ENCODE measurements at places on chromosomes 2 and 18.

DNA sequence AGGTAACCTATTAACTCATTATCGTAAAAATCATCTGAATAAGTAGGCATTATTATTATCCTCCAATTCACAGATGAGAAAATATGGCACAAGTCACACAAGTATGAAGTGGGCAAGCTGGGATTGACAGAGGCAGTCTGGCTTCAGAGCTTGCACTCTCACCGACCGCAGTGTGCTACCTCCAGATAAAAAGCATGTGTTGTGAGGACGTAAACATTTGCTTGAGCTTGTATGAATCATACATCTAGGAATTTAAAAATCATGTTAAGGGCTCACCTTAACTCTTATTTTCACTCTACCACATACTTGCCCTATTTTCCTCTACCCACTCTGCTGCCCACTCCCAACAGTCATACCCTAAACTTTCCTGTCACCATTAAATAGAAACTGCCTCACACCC lies 65.3 kb upstream of the AMMECR1L start:
- no peak overlapping the region for H3K27ac ChIP-seq
- no peaks in the 10 kb centered on the region for H3K27me3 ChIP-seq
- DNase-seq: peak; percentile 55
- no peaks in the 10 kb centered on the region for H3K4me1 ChIP-seq
- H3K36me3 ChIP-seq: peaks cover 34% of the 10 kb centered on the region

DNA sequence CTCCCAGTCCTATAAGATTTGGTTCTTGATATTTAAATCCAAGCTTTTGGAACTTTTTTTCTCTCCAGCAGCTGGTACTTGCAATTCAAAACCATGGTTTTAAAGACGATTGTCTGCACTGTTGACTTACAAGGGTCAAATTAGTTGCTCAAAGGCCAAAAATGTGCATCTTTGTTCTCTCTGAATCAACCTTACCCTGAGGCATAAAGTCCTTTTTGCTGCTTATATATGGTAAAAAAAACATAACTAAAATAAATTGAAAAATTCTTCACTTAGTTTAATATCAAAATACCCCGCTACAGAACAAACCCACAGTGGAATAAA lies 592.7 kb downstream of the XIRP2 start:
- no peaks in the 10 kb centered on the region for H3K36me3 ChIP-seq
- no peak for DNase-seq
- H3K4me3 ChIP-seq: no peak overlapping the region
- peaks cover 10% of the 10 kb centered on the region for H3K4me1 ChIP-seq
- H3K27me3 ChIP-seq: no peaks in the 10 kb centered on the region

- H3K27me3 ChIP-seq: no peaks in the 10 kb centered on the region
- H3K27ac ChIP-seq: no peak overlapping the region
- no peak overlapping the region for H3K4me3 ChIP-seq
- peaks cover 11% of the 10 kb centered on the region for H3K4me1 ChIP-seq
- peak; percentile 39 for DNase-seq
These were observed 49.5 kb downstream of the KCNE4 start for GRCh38 chr2:223101340-223102039.

DNA sequence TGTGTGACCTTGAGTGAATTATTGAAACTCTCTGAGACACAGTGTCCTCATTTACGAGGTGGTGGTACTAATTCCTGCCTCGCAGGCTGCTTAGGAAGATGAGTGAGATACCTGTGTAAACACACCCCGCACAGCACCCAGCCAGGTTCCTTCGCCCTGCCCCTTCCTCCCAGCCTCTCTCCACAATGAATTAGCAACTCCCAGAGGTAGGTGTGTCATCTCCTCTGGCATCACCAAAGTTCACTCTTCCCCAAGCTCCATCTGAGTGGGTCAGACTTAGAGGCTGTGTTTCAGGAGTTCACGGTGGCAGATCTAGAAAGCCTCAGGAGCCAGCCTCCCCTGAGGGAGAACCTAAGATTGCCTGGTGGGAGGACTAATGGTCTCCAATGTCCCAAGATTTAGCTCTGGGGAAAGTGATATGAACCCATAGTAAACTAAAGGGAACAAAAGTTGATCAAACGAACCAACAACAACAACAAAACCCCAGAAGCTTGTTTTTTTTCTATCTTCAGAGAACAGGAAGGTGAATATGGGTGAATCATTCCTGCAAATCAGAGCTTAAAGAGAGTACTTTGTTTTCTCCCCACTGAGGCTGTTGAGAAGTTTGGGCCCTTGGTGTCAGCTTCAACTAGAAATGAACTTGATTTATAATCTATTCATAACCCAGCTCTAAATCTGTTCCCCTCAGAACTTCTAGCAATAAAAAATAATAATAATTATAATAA lies 44.4 kb upstream of the NRP2 start:
- no peak for DNase-seq
- no peaks in the 10 kb centered on the region for H3K36me3 ChIP-seq
- H3K4me1 ChIP-seq: no peaks in the 10 kb centered on the region
- H3K27me3 ChIP-seq: no peaks in the 10 kb centered on the region
- H3K27ac ChIP-seq: no peak overlapping the region

GRCh38 chr2:98508709-98509066 lies 64.0 kb downstream of the INPP4A start:
- peak; percentile 74 for DNase-seq
- H3K4me1 ChIP-seq: peaks cover 9% of the 10 kb centered on the region
- no peaks in the 10 kb centered on the region for H3K36me3 ChIP-seq
- H3K27me3 ChIP-seq: no peaks in the 10 kb centered on the region
- no peak overlapping the region for H3K27ac ChIP-seq

DNA sequence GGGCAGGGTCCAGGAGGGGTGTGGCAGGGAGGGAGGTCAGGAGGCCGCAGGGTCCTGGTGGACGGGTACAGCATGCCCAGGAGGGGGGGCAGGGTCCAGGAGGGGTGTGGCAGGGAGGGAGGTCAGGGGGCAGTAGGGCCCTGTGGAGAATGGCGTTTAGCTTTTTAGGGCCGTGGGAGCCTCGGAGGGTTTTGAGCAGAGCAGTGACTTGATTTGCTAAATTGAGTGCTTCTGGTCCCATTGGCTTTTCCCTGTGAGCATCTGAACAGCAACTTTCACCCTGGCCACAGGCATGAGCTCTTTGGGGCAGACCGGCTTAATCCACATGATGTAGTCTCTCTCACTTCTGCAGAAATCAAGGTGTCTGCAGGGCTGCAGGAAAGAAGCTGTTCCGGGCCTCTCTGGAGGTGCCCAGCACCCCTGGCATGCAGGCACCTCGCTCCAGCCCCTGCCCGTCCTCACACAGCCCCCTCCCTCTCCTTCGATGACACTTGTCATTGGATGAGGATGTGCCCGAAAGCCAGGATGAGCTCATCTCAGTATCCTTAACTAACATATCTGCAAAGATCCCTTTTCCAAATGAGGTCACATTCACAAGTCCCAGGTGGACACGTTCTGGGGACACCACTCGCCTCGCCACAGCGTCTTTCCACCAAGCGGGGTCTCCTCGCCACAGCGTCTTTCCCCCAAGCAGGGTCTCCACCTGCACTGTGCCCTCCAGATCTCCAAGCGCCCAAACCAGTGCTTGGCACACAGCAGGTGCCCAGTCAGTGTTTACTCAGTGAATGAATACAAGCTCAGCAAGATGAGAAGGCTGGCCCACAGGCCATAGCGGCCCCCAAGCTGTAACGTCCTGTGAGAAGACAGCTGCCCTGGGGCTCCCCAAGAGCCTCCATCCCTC lies 94.0 kb downstream of the NDUFA10 start:
- no peaks in the 10 kb centered on the region for H3K4me1 ChIP-seq
- H3K27me3 ChIP-seq: no peaks in the 10 kb centered on the region
- H3K4me3 ChIP-seq: no peak overlapping the region
- H3K36me3 ChIP-seq: no peaks in the 10 kb centered on the region

DNA sequence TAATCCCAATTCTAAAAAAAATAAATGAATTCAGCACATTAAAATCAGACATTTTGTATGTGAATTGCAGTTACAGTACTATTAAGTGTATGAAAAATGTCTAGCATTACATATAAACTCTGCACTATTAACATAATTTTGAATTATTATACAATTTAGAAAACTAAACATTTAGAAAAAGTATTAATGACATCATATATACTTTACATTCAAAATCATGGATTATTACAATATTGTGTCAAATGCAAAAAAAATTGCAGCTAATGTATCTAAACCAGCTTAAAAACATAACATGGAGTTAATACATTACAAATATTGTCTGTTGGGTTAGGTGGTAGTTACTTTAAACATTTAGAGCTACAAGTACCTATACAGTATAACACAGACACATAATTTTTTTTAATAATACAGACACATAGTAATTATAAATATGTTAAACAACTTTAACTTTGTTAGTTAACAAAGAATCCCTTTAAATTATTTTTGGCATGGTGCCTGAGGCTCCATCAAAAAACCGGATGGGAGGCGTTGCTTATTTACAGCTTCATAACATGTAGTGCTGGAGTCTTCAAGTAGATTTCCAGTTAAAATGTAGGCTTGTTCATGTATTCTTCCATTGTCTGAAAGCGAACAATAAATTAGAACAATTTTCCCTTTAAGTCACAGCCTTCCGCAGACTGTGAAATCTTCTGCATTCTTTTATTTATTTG lies 79.1 kb downstream of the AP1S3 start:
- H3K4me1 ChIP-seq: peaks cover 10% of the 10 kb centered on the region
- H3K36me3 ChIP-seq: no peaks in the 10 kb centered on the region
- no peak overlapping the region for H3K27ac ChIP-seq

DNA sequence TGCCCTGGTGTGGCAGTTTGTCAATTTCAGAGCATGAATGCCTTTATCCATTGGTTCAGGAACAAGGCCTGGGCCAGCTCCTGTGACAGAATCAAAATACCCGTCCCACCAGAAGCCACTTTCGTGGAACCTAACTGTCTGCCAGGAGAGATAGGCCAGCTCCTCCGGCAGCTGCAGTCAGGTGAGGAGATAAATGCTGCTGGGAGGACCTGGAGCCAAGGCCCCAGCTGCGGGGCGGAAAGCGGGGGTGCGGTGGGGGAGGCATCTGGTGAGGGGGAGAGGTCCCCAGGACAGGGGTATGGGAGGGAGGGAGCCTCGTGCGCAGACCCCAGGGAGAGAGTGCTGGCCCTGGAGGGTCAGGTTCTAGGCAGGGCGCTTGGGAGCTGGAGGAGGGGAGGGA lies 4.4 kb upstream of the ASB1 start:
- no peaks in the 10 kb centered on the region for H3K27me3 ChIP-seq
- DNase-seq: no peak
- H3K27ac ChIP-seq: no peak overlapping the region
- H3K4me3 ChIP-seq: no peak overlapping the region

DNA sequence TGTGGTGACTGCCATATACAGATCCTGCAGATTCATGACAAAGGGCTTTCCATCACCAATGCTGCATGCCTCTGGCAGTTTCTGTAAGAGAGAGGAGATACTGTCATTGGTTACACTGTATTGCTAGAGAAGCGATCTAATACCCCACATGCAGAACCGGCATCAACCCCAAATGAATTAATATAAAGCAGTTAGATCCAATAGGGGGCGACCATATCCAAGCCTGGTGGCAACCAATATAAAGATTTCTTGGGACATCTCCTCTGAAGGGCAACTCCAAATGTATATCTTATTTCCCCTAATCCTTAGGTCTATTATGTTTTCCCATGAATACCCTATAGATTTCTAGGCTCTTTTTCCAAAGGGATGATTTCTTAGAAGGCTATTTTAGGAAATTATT lies 17.4 kb upstream of the IHH start:
- no peaks in the 10 kb centered on the region for H3K27me3 ChIP-seq
- no peak overlapping the region for H3K27ac ChIP-seq
- no peak overlapping the region for H3K4me3 ChIP-seq
- H3K36me3 ChIP-seq: peaks cover 3% of the 10 kb centered on the region

- DNase-seq: no peak
- H3K4me3 ChIP-seq: no peak overlapping the region
- H3K27ac ChIP-seq: no peak overlapping the region
- no peaks in the 10 kb centered on the region for H3K4me1 ChIP-seq
These were observed 107.4 kb downstream of the TMEM200C start for GRCh38 chr18:5787936-5788335.
